ENCODE measurements at places on chromosomes 16 and 17. TPM values are rescaled to one million over a fixed set of nuclear protein-coding genes. Genes with fewer than 3 reads are reported as not detected.

GRCh38 chr16:57529391-57530103 is 6.8 kb downstream of the CCDC102A start:
- H3K4me3 ChIP-seq = no peak overlapping the region
- H3K36me3 ChIP-seq = no peaks in the 10 kb centered on the region
- no peak overlapping the region for H3K27ac ChIP-seq

- no peak overlapping the region for H3K27ac ChIP-seq
- H3K36me3 ChIP-seq = no peaks in the 10 kb centered on the region
- no peaks in the 10 kb centered on the region for H3K27me3 ChIP-seq
- DNase-seq = peak; percentile 26
- no peaks in the 10 kb centered on the region for H3K4me1 ChIP-seq
Measured at GRCh38 chr16:2895813-2896212, 12.8 kb downstream of the FLYWCH2 start.

DNA sequence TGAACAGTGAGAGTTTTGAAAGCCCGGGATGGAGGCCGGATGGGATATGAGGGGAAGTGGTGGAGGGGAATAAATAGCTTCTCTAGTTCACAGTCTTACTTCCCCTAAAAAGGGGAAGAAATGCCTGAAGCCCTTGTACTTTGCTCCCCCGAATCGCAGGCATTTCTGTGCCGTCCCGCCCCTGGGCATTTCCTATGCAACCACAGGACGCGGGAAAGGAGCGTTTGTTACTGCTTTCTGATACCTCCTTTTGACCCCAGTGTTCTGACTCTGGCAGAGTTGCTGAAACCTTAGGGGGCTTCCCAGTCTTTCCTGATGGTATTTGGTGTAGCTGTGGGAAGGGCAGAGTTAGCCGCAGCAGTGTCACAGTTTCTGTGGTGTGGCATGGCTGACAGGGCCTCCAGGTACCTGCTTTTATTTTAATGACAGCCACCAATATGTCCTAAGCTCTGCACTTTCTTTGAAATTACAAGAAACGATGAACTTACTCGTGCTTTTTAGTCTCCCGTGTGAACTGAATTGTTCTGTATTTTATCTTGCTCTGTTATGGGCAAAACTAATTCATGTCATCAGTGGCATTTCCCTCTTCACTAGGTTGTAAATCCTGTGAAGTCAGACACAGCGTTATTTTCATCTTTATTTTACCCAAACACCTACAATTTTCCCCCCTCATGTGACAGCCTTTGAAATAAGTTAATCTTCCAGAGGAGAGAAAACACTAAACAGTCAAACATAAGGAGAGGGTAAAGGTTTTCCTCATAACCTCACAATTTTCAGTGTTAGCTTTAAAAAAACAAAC is 27.1 kb downstream of the USP10 start:
- H3K27me3 ChIP-seq = no peaks in the 10 kb centered on the region
- H3K27ac ChIP-seq = peak overlapping the region; percentile 34
- peak overlapping the region; percentile 39 for H3K4me3 ChIP-seq
- DNase-seq = no peak
- peaks cover 66% of the 10 kb centered on the region for H3K4me1 ChIP-seq

DNA sequence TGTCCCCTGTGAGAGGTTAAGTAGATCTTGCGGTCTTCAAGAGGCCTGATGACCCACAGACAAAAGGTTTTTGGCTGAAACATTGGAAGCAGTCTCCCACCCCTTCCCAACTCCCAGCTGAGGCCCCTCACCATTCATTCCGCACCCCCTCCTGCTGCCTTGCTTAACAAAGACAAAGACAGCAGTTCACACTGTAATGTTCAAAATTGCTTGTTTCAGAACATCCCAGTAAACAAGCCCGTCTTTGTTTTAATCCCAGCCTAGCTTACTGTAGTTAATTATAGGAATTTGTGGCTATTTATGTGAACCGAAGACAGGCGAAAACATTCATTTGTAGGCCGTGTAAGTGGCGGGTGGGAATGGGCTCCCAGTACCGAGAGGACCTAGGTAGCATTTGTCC is 55.7 kb downstream of the IRX5 start:
- H3K4me1 ChIP-seq = no peaks in the 10 kb centered on the region
- H3K36me3 ChIP-seq = no peaks in the 10 kb centered on the region
- no peak for DNase-seq
- H3K27ac ChIP-seq = no peak overlapping the region
- H3K27me3 ChIP-seq = no peaks in the 10 kb centered on the region

DNA sequence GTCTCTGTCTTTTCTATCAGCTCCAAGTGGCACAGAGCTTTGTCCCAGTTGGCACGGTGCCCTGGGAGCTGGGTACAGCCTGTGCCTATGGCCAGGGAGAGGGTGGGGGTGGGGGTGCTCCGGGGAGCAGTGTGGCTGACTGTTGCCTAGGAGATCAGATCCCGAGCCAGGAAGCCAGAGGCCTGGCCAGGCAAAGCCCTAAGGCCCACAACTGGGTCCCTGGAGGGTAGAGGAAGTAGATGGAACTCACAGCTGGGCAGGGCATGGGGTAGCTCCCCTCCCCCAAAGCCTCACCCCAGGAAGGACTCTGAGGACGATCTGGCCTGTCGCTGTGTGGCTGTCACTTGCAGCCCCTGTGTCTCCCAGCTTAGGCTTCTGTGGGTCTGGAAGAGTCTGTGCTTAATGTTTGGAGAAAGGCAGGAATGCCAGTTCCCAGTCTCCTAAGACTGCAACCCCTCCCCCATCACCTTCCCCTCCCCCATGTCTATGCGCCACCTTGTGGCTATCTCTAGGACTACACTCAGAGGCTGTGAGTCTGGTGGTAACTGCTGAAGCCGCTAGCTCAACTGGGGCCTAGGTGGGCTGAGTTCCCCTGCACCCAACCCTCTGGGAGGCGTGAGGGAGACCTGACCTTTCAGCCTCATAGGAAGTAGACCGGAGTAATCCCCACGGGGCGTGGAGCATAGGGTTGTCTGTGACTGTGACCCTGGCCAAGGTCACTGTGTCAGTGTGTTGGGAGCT is 12.6 kb downstream of the THRA start:
- H3K27me3 ChIP-seq = no peaks in the 10 kb centered on the region
- H3K27ac ChIP-seq = peak overlapping the region; percentile 94
- H3K36me3 ChIP-seq = no peaks in the 10 kb centered on the region
- peaks cover 68% of the 10 kb centered on the region for H3K4me1 ChIP-seq

DNA sequence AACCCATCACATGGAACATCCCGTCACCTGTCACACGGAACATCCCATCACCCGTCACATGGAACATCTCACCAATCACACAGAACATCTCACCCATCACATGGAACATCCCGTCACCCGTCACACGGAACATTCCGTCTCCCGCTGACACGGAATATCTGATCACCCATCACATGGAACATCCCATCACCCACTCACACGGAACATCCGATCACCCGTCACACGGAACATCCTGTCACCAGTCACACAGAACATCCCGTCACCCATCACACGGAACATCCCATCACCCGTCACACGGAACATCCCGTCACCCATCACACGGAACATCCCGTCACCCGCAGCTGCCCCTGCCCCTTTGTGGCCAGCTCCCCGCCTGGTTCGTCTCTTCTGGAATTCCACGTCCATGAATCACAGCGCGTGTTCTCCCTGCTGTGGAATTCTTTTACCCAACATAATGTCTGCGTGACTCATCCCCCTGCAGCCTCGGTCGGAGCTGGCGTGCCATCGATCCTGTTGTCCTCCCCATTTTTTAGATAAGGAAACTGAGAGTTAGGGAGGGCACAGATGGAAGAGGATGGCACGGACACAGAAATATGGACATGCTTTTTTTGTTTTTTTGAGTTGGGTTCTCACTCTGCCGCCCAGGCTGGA is 5.6 kb downstream of the CPNE7 start:
- H3K27me3 ChIP-seq = no peaks in the 10 kb centered on the region
- H3K27ac ChIP-seq = no peak overlapping the region
- H3K36me3 ChIP-seq = no peaks in the 10 kb centered on the region
- H3K4me1 ChIP-seq = no peaks in the 10 kb centered on the region
- H3K4me3 ChIP-seq = no peak overlapping the region
- no peak for DNase-seq

DNA sequence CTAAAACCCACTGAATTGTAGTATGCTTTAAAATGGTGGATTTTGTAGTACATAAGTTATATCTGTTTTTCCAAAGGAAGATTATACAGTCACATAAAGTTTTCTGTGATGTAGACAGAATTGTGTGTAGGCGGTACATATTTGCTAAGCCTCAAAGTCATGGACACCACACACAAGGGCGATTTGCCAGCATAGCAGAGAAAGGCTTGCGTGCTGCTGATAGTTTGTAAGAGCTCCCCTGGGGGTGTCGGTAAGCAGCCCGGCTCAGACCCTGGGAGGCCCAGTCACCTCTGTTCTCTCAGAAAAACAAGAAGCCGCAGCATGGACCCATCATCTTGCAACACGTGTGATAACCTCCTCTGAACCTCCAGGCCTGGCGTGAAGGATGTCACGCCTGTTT is 38.3 kb upstream of the AKTIP start:
- H3K4me3 ChIP-seq = no peak overlapping the region
- H3K36me3 ChIP-seq = no peaks in the 10 kb centered on the region
- no peaks in the 10 kb centered on the region for H3K4me1 ChIP-seq

DNA sequence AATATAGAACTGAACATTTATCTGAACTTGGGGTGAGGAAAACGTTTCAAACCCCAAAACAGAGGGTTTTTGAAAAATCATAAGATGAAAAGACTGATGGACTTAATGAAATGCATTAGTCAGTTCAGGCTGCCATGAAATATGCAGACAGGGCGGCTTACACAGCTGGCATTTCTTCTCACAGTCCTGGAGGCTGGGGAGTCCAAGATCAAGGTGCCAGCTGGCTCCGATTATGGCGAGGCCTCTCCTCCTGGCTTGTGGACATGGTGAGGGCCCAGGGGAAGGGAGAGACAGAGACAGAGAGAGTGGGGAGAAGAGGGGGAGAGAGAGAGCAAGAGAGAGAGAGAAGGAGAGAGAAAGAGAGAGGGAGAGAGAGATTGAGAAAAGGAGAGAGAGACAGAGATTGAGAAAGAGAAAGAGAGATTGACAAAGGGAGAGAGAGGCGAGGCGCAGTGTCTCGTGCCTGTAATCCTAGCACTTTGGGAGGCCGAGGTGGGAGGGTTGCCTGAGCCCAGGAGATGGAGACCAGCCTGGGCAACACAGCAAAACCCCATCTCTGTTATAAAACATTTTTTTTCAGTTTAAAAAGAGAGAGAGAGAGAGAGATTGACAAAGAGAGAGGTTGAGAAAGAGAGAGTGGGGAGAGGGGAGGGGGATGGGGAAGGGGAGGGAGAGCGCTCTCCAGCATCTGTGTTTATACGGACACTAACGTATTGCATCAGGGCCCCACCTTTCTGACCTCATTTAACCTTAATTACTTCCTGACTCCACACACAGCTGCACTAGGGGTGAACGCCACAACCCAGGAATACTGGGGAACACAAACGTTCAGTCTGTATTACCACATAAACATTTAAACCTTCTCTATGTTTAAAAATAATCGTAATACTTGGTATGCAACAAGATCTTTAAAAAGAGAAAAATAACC is 24.6 kb upstream of the RPH3AL start:
- H3K36me3 ChIP-seq = no peaks in the 10 kb centered on the region
- no peak overlapping the region for H3K4me3 ChIP-seq
- DNase-seq = peak; percentile 88
- H3K4me1 ChIP-seq = no peaks in the 10 kb centered on the region
- H3K27ac ChIP-seq = no peak overlapping the region
- H3K27me3 ChIP-seq = peaks cover 16% of the 10 kb centered on the region

DNA sequence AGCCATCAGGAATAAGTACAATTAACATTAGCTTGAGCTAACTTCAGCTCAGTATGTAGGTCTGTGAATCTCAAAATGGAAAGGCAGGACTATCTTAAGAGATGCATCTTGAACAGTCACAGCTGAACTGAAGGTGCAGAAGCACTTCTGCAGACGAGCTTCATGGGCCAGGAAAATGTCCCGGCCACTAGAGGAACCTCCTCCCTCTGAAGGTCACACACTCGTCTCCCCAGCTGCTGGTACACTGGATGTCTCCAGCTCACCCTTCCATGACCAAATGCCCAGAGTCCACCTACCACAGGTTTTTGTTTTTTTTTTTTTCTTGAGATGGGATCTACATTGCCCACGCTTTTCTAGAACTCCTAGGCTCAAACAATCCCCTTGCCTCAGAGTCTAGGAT is 33.2 kb downstream of the WDR59 start:
- H3K36me3 ChIP-seq = peaks cover 88% of the 10 kb centered on the region
- H3K4me1 ChIP-seq = no peaks in the 10 kb centered on the region
- H3K27me3 ChIP-seq = no peaks in the 10 kb centered on the region
- no peak overlapping the region for H3K4me3 ChIP-seq

DNA sequence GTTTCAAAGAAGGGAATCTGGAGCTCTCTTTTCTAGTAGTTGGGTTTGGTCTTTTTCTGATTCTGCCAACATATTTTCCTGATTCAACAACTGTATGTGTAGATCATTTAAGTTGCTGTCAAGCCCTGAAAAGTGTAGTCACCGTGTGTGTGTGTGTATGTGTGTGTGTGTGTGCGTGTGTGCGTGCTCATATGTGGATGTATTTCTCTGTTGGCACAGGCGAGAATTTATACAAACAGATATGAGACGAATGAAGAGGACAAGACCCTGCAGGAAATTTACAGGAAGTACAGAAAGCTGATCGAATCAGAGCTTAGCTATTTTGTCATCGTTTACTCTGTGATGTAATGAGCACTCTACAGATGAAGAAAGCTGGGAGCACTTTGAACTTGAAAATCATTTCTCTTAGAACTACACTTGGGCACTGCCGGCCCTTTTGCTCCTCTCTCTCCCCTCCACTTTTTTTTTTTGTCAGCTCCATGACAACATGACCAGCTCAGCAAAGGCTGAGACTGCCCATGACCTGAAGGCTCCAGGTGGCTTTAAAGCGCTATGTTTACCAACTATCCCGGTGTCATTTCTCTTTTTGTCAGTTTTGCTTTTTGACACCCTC is 11.2 kb downstream of the FBXO39 start:
- no peak for DNase-seq
- no peaks in the 10 kb centered on the region for H3K36me3 ChIP-seq
- H3K4me1 ChIP-seq = no peaks in the 10 kb centered on the region
- no peak overlapping the region for H3K27ac ChIP-seq
- H3K4me3 ChIP-seq = no peak overlapping the region
- H3K27me3 ChIP-seq = peaks cover 19% of the 10 kb centered on the region

DNA sequence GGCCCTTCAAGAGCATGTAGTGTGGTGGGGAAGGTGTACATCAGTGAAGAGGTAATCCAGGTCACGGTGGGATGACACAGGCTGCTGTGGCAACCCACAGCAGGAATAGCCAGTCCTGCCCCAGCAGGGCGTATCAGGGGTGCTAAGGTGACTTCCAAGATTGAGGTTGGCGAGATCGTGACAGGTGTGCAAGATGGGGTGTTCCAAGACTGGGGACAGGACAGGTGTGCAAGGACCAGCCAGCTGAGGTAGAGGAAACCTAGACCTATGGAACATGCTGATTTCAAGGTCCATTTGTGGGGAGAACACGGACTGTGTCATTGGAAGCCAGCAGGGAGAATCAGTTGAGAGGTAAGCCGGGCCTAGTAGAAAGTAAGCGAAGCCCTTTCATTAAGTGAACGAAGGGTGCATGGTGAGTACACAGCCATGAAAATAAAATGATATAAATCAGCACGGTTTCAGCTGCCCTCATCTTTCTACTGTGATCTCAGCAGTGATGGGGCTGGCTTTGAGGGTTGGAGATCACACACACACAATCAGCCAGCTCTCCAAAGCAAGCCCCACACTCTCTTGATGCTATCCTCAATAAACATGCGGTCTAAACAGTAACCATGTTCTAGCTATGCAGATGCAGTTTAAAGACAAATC is 497.0 kb downstream of the WWOX start:
- no peaks in the 10 kb centered on the region for H3K27me3 ChIP-seq
- H3K36me3 ChIP-seq = no peaks in the 10 kb centered on the region
- no peak overlapping the region for H3K27ac ChIP-seq
- H3K4me1 ChIP-seq = peaks cover 12% of the 10 kb centered on the region
- no peak overlapping the region for H3K4me3 ChIP-seq
- no peak for DNase-seq

Gene MSL1
- total RNA-seq = 75.6 TPM

Gene CA4
- total RNA-seq = 11.8 TPM

Gene ANKRD40CL
- not detected for total RNA-seq

Gene SOST
- total RNA-seq = not detected

Gene CCDC40
- total RNA-seq = 1.7 TPM

Gene HOXB9
- not detected for total RNA-seq

All from psoas muscle (tissue), 8 donors.